ENCODE measurements at places on chromosomes 3 and 15.

DNA sequence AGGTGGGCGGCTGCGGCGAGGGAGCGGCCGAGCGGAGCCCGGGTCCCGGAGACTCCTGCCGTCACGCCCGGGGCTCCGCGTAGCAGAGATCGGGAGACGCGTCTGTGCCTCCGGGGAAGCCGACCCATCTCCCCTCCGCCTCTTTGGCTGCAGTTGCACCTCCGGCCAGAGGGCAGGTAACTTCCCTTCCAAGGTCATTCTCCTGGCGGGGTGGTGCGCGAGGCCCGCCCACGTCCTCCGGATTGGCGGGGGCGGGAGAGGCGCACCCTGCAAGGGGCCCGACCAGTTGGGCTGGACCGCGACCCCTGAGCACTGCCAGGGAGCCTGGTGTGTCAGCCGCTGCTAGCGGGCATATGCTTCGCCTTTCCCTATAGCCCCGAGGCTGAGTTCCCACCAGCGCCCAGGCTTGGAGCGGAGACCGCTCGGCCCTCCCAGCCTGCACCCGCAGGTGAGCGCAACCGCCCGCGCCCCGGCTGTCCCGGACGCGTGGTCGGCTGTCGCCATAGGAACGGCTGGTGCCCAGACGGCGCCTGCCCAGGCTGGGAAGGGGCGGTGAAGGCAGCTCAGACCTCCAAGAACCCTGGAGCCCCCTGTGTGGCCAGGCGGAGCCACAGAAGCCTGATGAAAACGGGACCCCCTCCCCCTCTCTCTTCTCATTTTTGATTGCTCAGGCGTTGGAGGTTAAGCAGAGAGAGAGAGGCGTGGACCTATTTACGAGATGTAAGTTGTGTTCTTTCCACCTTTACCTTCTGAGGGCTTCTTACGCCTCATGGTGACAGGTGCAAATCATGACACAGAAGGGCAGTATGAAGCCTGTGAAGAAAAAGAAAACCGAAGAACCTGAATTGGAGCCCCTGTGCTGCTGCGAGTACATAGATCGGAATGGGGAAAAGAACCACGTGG is 453 bp downstream of the ZDHHC23 start:
- peak; percentile 75 for DNase-seq

GRCh38 chr15:99613887-99614647 is 48.3 kb downstream of the MEF2A start:
- no peak for DNase-seq

DNA sequence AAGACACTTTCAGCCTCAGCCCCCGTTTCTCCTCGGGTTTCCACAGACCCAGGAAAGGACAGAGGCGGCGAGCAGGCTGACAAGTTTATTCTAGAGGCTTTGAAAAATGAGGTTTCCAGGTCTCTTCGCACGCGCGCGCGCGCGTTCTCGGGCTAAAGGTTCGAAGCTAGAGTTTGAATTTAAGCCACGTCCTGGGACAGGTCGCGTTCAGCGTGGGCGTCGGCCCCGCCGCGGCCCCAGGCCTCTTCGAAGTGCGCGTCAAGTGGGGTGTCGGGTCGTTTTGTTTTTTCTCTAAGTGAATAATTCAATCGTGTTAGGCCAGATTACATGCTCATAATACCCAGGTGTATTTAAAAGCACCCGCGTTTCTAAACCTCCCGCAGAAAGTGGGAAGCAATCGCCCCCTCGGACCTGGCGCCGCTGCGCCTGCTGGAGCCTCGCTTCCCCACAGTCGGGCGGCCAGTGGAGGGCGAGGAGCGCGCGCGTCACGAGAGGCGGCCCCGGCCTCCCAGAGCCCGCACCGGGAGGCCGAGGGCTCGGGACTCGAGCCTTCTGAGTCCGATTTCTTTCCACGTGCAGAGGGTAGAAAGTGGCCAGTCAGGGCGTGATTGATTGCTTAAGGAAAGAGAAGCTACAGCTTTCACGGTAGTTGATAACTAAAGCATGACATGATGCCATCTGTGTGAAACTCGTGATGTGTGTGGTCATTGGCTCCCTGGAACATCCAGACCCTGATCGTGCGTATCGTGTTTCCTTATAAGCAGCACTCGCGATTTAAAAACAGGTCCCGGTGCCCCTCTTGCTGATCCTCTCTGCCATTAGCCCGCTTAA is 15.8 kb upstream of the SOX2 start:
- no peak for DNase-seq

DNA sequence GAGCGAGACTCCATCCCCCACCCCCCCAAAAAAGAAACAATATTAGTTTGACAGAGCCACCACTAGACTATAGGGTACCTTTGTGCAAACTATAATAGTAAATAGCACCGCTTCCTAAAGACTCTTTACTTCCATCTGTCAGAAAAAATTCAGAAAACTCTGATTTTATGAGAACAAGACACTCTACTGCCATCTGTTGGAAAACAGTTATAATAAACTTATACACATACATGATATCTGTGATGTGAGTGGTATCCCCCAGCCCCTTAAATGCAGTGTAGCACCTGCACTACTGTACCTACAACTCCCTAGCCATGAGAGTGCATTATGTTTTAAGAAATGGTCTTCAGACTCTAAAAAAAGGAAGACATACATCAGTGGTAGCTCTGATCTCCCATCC is 47.1 kb upstream of the CTDSPL start:
- no peak for DNase-seq

DNA sequence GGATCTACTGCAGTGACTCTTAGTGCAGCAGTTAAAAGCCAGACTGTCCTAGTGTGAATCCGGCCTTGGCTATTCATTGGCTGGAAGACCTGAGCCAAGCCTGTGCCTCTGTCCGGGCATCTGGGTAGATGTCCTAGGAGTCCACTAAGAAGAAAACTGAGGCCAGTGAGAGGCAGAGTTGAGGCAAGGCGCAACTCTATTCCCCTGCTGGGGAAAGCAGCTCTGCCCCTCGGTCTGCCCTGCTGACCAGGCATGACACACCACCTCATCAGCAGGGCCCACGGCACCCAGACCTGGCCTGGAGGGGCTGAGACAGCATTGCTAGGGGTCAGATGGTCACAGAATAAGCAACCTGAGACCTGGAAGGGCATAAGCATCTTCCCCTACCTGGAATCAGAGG is 46.7 kb upstream of the ABHD2 start:
- DNase-seq = no peak

GRCh38 chr3:104178680-104179079 is 1188.0 kb upstream of the ALCAM start:
- DNase-seq = no peak

GRCh38 chr3:187957165-187957581 is 196.8 kb upstream of the LPP start:
- DNase-seq = no peak
